ENCODE measurements at places on chromosomes 16 and 17. TPM values are rescaled to one million over a fixed set of nuclear protein-coding genes. Genes with fewer than 3 reads are reported as not detected.

GRCh38 chr16:77212741-77213541 is 13.7 kb downstream of the SYCE1L start:
- DNase-seq: peak; percentile 75

DNA sequence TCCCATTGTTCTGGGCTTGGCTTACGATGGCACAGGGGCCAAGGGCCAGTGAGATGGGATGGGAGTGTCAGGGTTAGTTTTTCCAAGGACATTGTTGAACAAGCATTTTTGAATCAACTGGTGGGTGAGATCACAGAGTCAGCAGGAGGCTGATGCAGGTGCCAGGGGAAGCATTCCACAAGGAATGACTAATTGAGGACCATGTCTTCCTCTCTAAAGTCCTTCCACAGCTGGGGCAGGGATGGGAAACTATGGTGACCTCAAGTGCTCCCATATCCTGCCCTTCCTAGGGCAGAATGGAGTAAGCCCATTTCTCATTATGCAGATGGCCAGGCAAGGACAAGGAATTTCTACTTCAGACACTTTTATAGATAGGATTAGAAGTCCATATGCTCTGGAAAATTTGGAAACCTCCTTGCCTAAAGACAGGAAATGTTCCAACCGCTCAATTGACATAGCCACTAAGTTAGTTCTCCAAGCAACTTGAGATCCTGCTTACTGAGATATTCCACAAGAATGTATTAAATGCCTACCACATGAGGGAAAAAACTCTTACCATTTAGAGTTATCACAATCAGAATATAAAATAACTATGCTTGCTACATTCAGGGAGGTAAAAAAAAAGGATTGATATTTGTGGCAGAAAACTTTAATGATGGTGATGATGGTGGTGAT is 21.2 kb upstream of the ENGASE start:
- DNase-seq: no peak

DNA sequence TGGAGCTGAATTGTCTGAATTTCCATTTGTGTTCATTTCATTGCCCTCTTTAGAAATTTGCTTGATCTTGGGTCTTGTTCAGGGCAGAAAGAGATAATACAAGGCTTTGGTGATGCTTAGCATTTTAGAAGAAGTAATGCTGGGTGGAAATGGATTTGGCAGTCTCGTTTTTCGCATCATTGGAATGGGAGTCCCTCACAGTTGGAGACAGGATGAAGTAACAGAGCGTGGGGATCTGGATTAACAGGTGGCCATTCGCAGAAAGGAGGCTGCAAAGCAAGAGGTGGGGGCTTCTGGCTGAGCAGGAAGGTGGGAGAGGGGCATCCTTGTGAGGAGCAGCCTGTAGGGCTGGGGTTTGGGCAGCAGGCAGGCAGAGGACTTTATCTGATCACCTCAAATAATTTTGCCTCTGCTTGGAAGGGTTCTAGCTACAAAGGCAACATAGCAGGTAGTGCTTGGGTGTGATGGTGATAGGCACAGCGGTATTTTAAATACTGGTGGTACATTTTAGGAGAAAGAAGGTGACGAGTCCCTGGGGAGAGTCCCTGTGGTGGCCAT is 17.0 kb downstream of the KSR1 start:
- DNase-seq: no peak

- DNase-seq: no peak
Measured at GRCh38 chr17:80941171-80941570, 50.5 kb upstream of the CHMP6 start.

GRCh38 chr16:14249291-14250032 is 178.3 kb downstream of the MRTFB start:
- DNase-seq: peak; percentile 54

- DNase-seq: peak; percentile 22
Measured at GRCh38 chr16:82133798-82134197, 36.2 kb downstream of the MPHOSPH6 start.

GRCh38 chr17:49333804-49334203 is 28.2 kb downstream of the ZNF652 start:
- no peak for DNase-seq

- no peak for DNase-seq
Measured at GRCh38 chr17:70123193-70123592, 46.1 kb upstream of the KCNJ2 start.

GRCh38 chr17:30831663-30832437 is at the start of gene ATAD5:
TSS of gene ATAD5 (plus strand) at chr17:30831966. CDS start at chr17:30832348, 382 bp downstream.
- DNase-seq: peak; percentile 91

GRCh38 chr17:36707904-36708303 is 106.5 kb downstream of the MRM1 start:
- DNase-seq: no peak

DNA sequence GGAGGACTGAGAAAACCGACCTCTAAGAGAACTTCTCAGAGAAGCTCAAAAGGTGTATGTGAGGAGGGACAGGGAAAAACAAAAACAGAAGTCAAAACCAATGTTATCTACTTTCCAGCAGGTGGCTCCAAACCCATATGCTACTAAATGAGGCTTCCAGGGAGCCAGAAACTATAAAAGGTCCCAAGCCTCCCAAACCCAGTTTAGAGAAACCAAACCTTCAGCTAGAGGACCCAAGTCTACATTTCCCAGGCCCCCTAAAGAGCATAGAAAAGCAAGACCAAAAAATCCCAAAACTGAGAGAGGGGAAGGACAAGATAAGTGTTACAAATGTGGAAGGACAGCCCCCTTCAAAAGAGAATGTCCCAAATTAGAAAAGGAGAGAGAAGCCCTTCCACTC is 3.7 kb downstream of the HPR start:
- DNase-seq: no peak

DNA sequence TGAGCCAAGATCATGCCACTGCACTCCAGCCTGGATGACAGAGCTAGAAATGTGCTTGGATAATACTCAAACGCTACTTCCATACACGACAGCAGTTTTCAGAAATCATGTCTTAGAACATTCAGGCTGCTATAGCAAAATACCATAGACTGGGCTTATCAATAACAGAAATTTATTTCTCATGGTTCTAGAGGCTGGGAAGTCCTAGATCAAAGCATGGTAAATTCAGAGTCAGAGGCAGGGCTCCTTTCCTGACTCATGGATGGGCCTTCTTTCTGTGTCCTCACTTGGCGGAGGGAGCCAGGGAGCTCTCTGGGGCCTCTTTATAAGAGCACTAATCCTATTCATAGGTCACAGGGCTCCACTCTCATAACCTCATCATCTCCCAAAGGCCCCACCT is 24.5 kb upstream of the HERPUD1 start:
- no peak for DNase-seq

DNA sequence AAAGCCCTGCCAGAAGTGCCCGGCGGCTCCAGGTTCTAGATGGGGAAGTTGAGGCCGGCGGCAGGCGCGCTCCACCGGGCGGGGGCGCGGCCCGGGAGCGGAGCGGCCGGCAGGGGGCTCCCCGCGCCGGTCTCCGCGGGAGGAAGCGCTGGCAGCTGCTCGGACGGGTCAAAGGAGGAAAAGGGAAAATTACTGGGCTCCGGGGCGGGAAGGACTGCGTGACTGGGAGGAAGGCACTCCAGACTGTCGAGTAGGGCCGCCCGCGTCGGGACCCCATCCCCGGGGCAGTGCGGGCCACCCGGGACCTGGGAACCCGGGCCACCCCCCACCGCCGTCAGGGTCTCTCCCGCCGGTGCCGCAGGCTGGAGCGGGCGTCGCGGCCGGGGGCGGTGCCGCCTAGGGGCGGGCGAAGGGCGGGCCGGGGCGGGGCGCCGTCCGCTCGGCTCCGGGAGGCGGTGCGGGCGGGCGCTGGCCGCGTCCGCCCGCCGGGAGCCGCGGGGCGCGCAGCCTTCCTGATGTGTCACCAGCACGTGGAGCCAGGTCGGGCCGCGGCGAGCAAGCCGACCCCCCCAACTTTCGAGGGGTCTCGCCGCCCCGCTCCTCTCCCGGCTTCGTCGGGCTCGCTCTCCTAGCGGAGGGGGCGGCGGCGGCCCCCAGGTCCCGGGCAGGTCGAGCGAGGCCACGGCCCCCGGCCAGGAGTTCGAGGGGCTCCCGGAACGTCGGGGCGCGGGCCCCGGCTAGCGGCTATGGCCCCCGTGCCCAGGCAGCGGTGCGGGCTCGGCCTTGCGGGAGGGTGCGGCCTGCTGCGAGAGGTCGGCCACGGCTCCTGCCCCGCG is 167.5 kb downstream of the RAB11FIP4 start:
- DNase-seq: peak; percentile 60

DNA sequence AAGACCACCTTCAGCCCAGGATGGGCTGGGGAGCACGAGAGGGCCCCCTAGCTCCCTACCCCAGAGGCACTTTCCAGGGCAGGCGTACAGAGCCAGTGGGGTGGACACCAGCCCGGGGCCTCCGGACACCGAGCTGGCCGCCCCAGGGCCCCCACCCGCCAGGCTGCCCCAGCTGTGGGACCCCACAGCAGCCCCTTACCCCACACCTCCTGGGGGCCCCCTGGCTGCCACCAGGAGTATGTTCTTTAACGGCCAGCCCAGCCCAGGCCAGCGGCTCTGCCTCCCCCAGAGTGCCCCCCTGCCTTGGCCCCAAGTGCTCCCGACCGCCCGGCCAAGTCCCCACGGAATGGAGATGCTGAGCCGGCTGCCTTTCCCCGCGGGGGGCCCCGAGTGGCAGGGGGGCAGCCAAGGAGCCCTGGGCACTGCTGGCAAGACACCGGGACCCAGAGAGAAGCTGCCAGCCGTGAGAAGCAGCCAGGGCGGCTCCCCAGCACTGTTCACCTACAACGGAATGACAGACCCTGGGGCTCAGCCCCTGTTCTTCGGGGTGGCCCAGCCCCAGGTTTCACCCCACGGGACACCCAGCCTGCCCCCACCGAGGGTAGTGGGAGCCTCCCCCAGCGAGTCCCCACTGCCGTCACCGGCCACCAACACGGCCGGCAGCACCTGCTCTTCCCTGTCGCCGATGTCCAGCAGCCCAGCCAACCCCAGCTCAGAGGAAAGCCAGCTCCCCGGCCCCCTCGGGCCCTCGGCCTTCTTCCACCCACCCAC is 24.3 kb upstream of the ZFPM1 start:
- DNase-seq: no peak

- no peak for DNase-seq
Measured at GRCh38 chr16:12079412-12079965, 103.0 kb downstream of the SNX29 start.

DNA sequence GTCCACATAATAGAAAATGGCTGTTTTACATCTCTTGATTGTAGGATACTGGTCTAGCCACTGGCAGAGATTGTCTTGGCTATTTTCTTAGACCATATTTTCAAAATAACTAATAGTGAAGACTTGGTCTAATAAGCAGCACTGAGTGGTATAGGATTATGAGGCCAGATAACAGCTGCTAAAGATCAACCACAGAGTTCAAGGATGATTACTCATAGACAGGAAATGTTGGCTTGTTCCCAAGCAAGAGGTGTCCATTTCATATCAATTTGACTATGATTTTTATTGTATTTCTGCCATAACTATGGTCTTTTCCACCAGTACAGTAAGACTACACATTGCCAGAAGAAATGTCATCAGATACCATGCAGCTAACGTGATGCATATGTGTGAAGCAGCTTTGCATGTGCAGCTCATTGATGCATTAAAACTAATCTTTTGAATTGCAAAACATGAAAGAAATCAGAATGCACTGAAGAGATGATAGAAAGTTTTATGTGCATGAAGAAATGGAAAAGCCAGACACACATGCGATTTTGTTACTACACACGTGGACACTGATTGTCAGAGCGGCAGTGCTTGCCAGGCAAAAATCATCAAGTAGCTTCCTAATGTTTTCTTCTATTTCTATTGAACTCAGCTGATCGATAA is 693.3 kb downstream of the CDH11 start:
- no peak for DNase-seq

- no peak for DNase-seq
Measured at GRCh38 chr17:58970609-58971450, 135.8 kb downstream of the TRIM37 start.

- peak; percentile 16 for DNase-seq
Measured at GRCh38 chr17:10156948-10157607, 41.3 kb downstream of the GAS7 start.

DNA sequence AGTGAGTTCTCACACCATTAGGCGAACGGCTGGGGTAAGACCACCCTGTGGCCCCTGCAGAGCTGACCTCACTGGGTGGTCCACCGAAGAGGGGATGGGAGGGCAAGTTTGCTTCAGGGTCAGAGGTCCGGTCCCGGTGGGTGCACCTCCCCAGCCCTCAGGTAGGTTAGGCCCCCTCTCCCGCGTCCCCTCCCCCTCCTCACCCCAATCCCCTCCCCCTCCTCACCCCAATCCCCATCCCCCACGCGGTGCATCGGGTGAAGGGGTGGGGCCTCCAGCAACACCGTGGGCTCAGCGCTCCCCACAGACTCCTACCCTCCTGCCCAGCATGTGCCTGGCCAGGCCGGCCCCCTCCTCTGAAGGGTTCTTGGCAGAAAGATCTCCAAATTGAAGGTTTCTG is 13.4 kb downstream of the MCRIP1 start:
- no peak for DNase-seq

GRCh38 chr17:83106056-83106588 is 26.7 kb downstream of the METRNL start:
- DNase-seq: no peak

GRCh38 chr17:64146418-64147109 is 16.6 kb upstream of the ERN1 start:
- peak; percentile 46 for DNase-seq

DNA sequence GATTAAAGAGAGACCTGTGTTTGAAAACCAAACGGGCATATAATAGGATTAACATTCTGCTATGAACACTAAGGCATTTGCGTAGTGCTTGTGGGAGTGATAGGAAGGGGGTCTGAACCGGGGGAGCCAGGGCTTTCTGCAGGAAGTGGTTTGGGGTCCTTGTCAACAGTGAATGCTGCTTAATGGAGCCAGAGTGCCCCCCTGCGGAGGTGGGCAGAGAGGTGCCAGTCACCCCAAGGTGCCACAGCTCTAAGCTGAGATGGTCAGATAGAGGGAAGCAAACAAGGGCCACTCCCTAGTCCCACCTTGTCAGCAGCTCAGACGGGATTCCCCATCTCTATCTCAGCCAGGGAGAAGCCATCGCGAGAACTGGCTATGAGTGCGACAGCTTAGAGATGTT is 17.7 kb downstream of the NAA60 start:
- DNase-seq: peak; percentile 22

Gene NLGN2
- 3.2 TPM for total RNA-seq

Gene SULT1A1
- 6.2 TPM for total RNA-seq

Gene MT2A
- 47.9 TPM for total RNA-seq

Gene CYB561
- 28.9 TPM for total RNA-seq

Gene CLDN7
- total RNA-seq: 0.15 TPM

Gene NPIPB6
- total RNA-seq: 1.5 TPM

Gene ENDOV
- 16.2 TPM for total RNA-seq

Gene CDH1
- 0.20 TPM for total RNA-seq

Gene EVPLL
- not detected for total RNA-seq

Gene G6PC1
- not detected for total RNA-seq

Gene CDT1
- 137 TPM for total RNA-seq

All from activated CD4-positive, alpha-beta memory T cell treated with anti-CD3 and anti-CD28 coated beads, Interleukin-2, amount 10 ng/mL, durations not matched to agents 7 days and 5 days (primary cell).